ENCODE measurements at places on chromosomes 2 and 18.

- no peak for DNase-seq
Observed at GRCh38 chr18:10514082-10514481, 11.7 kb upstream of the NAPG start.

DNA sequence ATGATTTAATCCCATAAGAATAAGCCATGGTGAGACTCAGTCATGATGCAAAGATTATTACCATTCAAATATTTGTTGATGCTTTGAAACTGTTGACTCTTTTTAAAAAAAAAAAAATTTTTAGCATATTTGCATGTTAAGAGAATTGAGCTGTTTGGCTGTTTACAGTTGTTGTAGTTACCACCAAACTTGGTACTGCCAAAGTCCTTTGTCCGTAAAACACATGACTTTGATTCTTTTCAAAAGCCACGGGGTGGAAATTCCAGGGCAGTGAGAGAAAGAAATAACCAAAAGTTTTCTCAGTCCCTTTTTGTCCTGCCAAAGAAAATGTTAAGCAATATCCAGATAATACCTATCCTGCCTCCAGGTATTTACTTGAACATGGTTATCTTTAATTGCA lies 474.8 kb downstream of the METTL4 start:
- DNase-seq = no peak

- no peak for DNase-seq
Observed at GRCh38 chr2:23615216-23616020, 230.4 kb downstream of the KLHL29 start.

GRCh38 chr18:22601481-22601880 lies 183.8 kb upstream of the CTAGE1 start:
- no peak for DNase-seq

GRCh38 chr2:148458171-148458570 lies 186.4 kb upstream of the EPC2 start:
- no peak for DNase-seq
